ENCODE measurements at places on chromosomes 7 and 10.
A peak's percentile ranks its signal among the peaks of the same experiment; 100 is the strongest.

- DNase-seq: peak; percentile 53
Observed at GRCh38 chr7:155233311-155234157, 64.1 kb upstream of the INSIG1 start.

GRCh38 chr10:13969792-13970140 is 361.0 kb downstream of the FRMD4A start:
- no peak for DNase-seq

- DNase-seq: no peak
Observed at GRCh38 chr10:22978287-22978686, 50.4 kb downstream of the ARMC3 start.

- peak; percentile 61 for DNase-seq
Observed at GRCh38 chr7:5607951-5608656, 173.4 kb downstream of the RNF216 start.

DNA sequence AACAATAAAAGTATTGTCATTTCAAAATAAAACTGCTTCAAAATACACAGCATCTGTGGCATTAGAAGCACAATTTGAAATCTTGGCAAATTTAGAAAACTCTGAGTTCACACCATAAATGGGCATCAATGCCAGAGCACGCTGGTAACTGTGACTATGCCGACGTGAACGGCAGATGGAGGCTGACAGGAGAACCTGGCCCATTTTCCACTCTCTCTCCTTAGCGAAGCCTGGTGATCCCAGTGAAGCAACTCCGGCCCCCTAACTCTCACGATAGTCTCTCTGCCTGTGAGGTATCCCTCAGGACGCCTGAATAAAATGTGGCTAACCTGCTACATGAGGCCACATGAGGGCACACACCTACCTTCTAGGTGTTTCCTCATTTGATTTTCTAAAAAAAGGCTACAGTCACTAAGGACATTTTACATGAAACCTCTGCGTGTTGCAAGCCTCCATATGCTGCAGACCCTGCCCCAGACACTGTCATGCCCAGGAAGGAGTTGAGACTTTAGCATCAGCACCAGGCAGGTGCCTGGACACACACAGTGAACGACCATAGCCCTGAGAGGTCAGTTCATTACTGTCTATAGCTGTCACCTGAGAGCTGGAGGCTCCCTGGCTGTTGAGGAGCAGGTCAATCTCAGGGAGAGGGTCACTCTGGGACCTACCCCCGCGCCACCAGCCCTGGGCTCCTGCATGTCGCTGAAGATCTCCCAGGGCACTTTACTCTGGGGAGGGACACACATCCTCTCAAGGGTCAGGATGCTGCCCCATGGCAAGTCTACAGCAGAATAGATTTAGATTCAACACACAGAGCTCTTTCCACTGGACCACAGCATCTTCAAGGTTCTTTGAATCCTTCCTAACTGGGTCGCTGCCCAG is 62.9 kb upstream of the CAMK2B start:
- DNase-seq: no peak

DNA sequence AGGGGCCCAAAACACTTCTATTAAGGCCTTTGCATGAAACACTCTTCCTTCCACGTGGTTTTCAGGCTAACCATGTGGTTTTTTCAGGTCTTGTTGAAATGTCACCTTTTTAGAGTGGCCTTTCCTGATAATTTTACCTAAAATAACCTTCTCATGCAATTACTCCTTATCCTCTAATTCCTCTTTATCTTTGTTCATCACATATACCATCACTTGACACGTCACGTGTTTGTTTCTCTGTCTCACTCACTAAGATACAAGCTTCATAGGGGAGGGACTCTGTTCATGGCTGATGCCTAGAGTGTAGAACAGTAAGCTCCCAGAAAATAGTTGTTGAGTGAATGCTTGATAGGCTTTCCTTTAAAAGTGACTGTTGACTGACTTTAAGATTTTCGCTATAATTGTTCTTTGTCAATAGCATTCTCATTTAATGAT is 63.7 kb downstream of the ST7 start:
- DNase-seq: no peak

DNA sequence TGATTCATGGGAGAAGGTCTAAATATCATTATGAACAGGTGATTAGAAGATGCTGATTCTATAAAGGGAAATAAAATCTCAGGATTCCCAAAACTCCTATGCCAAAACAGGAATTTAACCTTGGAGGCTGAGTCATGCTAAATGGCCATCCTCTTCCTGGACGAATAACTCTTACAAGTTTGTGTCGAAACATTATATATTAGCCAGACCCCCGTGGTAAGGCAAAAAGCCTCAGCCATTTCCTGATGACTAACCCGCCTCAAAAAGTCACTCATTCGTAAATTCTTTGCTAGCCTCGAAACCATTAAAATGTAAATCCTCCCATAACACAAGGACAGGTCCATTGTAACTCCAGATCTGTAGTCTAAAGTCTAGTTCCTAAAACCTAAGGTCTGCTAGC is 32.0 kb downstream of the CUL2 start:
- DNase-seq: peak; percentile 90

DNA sequence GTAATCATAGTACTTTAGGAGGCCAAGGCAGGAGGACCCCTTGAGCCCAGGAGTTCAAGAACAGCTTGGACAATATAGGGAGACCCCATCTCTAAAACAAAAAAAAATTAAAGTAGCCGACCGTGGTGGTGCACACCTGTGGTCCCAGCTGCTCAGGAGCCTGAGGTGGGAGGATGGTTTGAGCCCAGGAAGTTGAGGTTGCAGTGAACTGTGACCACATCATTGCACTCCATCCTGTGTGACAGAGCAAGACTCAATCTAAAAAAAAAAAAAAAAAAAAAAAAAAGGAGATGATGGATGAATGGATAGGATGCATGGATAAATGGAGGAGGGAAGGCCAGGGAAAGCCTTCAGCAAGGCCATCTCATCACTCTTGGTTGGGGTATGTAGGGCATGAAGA is 33.4 kb upstream of the BMPR1A start:
- DNase-seq: no peak

- no peak for DNase-seq
Observed at GRCh38 chr10:123574109-123574698, 92.0 kb upstream of the GPR26 start.

All from fibroblast of skin of scalp (primary cell).